ENCODE measurements at places on chromosomes 6 and 20.

DNA sequence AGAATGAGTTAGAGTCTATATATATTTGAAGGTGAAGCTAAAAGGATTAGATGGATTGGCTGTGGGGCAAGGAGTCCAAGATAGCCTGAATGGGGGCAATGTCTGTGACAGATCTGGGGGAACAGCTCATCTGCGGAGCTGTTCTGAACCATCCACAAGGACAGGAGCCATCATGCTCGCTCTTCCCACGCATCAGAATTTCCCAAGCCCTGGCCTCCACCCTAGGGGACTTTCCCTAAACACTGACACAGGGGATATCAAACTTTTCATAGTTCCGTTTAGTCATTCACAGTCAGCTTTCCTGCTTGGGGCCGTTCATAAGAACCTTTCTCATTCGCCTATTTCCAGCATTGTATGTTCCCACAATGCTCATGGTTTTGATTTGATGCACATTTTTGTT is 37.6 kb upstream of the CCN6 start:
- DNase-seq = peak; percentile 65

DNA sequence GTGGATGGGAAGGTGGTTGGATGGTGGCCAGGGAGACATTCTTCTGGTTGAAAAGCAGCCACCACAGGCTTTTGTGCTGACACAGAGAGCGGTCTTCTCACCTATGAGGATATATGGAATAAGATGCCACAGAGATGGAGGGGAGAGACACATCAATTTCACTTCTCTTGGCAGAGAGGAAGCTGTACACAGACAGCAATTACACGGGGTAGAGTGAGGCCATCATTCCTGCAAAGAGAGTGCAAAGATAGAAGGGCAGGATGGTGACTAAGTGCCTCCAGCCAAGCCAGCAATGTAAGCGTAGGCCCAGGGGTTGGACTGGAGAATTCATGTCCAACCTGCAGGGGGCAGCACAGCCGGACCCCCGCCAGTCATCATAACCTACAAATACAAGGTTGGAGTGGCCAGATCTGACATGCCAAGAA is 56.4 kb downstream of the NRN1 start:
- DNase-seq = peak; percentile 33

GRCh38 chr6:12851123-12851695 is 134.6 kb downstream of the PHACTR1 start:
- DNase-seq = no peak

- DNase-seq = peak; percentile 48
Measured at GRCh38 chr6:43728586-43728985, 41.0 kb upstream of the MRPS18A start.

DNA sequence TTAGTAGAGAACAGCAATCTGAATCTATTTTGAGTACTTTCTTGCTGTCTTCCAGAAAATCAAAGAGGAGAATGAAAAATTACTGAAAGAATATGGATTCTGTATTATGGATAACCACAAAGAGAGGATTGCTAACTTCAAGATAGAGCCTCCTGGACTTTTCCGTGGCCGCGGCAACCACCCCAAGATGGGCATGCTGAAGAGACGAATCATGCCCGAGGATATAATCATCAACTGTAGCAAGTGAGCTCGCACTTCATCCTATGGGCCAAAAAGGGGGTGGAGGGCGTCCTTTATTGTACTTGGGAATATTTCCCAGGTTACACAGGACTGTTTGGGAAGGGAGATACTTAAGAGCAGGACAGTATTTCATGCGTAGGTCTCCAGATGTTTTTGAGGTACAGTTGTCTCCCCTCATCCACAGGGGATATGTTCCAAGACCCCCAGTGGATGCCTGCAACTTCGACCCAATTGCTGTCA is 37.3 kb upstream of the PLCG1 start:
- no peak for DNase-seq

GRCh38 chr20:57425150-57426013 is 34.2 kb downstream of the RBM38 start:
- DNase-seq = no peak

DNA sequence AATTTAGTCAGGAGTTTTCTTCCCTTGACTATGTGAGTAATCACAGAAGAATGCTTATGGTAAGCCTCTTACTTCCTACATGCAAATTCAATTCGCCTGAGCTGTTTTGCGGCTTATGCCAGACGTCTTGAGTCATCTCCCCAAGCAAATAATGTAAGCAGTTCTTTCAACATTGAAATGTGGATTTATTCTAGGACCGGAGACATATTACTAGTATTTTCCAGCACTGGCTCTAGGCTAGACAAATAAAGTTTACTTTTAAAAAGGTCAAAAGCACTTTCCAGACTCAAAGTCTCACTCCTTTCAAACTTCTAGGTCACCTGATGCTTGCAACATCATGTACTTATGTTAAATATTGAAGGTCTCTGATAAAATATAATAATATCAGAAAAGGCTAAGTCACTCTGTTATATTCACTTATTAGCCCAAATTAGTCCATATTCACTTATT is 38.1 kb upstream of the NOX3 start:
- DNase-seq = peak; percentile 95

DNA sequence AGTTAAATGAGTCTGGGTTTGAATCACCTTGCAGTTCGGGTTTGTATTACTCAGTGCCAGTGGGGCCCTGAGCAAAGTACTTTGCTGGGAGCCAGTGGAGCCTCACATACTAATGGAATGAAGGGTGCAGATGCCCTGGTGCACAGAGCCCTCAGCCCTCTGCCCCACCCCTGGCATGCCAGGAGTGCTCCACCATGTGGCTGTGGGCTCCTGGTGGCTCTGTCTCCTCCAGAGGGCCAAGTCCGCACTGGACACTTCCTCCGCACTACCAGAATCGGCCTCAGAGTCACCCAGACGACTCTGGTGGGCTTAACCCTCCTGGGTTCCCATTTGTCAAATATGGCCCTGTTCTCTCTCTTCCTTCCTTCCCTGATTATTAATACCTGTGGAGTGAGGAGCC is 94.0 kb downstream of the STK35 start:
- DNase-seq = peak; percentile 27

DNA sequence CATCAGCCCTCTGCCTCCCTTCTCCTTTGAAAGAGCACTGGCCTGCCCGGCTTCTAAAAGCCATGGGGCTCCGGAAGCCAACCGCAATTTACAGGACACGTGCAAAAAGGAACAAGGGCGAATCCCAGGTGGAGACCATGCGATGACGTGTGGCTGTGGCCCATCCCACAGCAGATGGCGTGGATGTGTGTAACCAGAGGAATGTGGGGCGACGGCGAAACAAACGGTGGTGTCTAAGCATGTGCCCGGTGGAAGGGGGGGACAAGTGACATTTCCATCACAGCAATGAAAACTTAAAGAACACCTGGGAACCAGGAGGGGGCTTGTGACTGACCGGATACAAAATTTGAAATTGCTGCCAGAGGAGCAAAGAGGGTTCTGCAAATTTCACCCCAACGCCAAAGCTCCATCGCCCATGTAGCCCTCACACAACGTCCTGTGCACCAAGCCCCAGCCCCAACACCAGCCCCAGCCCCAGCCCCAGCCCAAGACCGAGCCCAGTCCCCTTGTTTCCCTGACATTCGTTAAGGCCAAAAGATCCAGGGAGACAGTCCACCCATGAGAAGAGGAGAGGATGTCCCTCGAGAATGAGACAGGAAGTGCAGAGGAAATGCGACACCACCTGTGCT is 159.7 kb upstream of the ZNF337 start:
- no peak for DNase-seq

DNA sequence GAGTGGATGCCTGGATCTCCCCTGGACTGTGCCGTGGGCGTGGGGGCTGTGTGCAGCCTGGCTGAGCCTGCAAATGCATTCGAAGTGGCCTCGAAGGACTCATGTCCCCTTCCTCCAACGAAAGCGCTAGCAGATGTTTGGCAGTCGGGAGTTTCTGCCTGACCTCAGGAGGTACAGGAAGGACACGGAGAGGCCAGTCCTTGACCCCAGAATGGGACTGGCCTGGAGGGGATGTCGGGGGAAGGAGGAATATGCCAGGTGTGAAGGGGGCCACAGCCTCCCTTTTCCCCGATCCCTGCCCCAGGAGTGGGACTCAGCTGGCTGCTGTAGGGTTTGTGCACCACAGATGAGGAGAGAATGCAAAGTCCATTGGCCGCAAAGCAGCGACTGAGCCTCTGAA is 45.6 kb downstream of the APCDD1L start:
- no peak for DNase-seq
